ENCODE measurements at places on chromosomes 7 and 10. TPM values are rescaled to one million over a fixed set of nuclear protein-coding genes. Genes with fewer than 3 reads are reported as not detected.

EIF3B gene
- total RNA-seq = 256 TPM

FAM25A gene
- total RNA-seq = not detected

TRIL gene
- not detected for total RNA-seq

SUMF2 gene
- total RNA-seq = 111 TPM

SUGCT gene
- total RNA-seq = 1.0 TPM
